ENCODE measurements at places on chromosomes 1 and 21. TPM values are rescaled to one million over a fixed set of nuclear protein-coding genes. Genes with fewer than 3 reads are reported as not detected.

Gene GPR89B
- total RNA-seq = 17.2 TPM

Gene AGMAT
- total RNA-seq = 31.5 TPM

Gene SIK1
- 12.5 TPM for total RNA-seq

Gene TMEM82
- total RNA-seq = not detected

Gene KRTAP11-1
- total RNA-seq = not detected

Gene MNDA
- total RNA-seq = not detected

Gene SNX7
- not detected for total RNA-seq

Gene TFF3
- total RNA-seq = not detected

Gene IFNLR1
- 5.3 TPM for total RNA-seq

Gene BRINP3
- total RNA-seq = not detected

Gene S100A2
- 1.2 TPM for total RNA-seq

Gene C1orf174
- total RNA-seq = 50.5 TPM

Gene SYTL1
- 29.7 TPM for total RNA-seq

Gene G0S2
- 449 TPM for total RNA-seq

Gene ERICH3
- total RNA-seq = not detected

Gene NCDN
- total RNA-seq = 33.5 TPM

Gene KRTAP12-3
- not detected for total RNA-seq

Data from activated CD4-positive, alpha-beta T cell treated with anti-CD3 and anti-CD28 coated beads, Interleukin-2, amount 10 ng/mL, durations not matched to agents 24 days and 14 days (primary cell).